ENCODE measurements at places on chromosomes 12 and 14.

DNA sequence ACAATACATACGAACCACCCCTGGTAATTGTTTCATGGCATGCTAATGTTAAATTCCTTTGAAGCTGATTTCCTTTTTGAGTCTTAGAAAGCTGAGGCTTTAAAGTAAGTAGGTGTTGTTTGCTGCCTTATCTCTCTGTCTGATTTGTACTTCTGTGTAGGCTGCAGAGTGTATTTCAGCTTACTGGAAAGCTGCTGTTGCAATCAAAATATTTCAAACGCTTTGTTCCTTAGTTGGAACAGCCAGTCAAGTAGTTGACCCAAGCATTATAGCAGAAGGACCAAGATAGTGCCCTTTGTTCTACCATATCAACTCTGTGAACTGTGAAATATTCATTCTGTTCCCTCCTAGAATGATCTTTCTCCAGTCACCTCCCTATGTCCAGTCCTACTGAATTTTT, 3.1 kb downstream of the PKP2 start:
- DNase-seq: no peak

DNA sequence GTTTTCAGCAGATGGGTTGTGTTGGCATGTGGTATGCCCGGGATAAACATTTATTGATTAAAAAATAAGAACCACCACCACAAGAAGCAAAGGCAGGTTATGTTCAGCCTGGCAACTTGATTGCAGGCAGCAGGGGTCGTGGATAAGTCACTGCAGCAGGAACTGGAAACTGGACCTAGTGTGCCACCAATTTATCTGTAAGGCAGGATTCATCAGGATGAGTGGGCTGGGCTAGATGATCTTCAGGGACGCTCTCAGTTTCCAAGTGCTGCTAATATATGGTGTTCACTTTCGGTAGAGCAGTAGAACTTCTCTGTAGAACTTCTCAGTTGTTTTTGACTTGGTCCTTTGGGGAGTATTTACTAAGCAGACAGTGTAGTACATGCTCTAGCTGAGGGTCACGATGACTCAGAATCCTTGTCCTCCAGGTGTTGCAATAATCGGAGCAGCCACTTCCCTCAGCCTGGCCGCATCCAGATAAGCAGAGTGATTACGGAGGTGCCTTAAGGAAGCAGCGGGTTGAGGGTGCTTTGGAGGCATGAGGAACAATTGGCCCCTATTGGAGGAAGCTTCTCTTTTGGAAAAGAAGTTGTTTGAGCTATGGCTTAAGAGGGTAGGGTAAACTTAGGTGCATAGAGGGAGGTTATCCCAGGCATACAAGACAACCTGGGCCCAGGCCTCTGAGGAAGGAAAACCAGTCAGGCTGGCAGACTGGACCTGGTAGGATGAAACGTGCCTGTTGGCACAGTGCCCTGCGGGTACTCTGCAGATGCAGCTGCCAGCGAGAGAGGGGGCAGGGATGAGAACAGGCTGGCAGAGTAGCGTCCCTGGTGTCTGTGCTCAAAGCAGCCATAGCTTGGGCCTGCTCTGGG, 104.0 kb downstream of the GPR135 start:
- no peak for DNase-seq

DNA sequence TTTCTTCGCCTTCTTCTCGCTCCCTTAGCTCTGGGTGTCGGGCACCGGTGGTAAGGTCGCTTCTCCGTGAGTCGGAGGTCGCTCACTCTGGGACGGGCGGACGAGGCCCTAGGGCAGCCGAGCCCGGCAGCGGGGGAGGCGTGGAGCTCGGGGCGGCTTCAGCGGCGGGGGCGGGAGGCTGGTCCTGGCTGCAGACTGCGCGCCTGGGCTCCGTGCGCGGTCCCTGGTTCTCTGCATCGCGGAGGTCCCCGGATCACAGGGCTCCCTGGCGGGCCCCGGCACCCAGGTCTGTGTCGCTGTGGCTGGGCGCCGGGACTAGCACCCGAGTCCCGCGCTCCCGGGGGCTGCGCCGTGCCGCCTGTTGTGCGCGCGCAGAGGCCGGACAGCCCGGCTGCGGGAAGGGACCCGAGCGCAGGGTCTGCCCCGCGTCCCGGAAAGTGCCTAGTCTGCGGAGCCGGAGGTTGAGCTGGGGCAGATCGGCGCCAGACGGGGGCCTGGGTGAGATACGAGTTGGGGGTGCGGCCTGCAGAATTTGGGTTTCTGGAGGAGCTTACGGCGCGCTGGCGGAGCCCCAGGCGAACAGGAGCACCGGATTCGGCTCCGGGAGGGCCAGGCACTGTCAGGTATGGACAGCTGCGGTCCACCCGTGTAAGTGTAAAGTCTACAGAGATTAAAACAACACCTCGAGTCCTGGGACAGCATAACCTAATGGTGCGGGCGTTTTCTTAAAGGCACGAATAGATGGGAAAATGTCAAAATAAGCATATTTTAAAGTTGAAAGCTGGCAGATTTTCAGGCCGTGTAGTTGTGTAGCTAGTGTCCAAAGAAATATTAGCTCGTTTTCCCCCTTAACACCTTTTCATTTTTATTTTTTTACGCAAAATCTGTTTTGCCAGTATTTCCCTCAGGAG, 713 bp downstream of the FRMD6 start:
- DNase-seq: no peak

GRCh38 chr12:53781228-53781801, 29.5 kb upstream of the CISTR start:
- DNase-seq: no peak

GRCh38 chr12:131608740-131609690, 101.9 kb upstream of the SFSWAP start:
- DNase-seq: no peak

DNA sequence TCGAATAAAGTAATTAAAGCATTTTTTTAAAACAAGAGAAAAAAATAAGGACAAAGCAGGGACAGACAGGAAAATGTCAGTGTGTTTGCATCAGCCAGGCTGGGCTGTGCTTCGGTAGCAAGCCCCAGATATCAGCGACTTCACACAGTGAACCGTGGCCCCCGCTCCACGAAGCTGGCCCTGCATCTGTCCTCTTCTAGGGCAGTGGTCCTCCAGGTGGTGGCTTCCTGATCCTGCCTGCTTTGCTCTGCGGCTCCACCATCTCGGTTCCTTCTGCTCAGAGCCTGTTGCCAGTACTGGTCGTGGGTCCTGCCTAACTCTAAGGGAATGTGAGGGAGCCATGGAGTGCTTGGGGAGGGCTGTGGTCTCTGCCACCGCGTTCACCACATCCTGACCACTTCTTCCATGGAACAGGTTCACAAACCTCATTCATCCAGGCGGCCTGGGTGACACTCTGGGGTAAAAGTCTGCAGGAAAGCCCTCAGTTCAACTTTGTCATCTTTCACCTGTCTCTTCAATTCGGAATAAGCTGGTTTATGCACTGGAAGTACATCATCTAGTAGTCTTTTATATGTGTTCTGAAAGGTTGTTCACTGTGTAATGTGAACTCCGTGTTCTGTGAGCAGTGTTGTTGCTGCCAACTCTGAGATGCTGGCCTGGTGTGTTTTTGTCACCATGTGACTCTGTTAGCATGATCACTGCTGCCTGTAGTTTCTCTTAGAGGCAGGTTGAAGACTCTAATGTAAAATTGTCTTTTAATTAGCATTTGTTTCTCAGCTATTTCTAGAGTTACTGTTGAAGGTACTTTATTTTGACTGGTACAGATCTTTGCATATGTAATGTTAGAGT, 47.9 kb downstream of the ANKRD9 start:
- no peak for DNase-seq

GRCh38 chr14:68822132-68822651, 29.3 kb upstream of the ZFP36L1 start:
- DNase-seq: no peak

- DNase-seq: no peak
Measured at GRCh38 chr12:124008595-124008994, 35.6 kb downstream of the ZNF664 start.

DNA sequence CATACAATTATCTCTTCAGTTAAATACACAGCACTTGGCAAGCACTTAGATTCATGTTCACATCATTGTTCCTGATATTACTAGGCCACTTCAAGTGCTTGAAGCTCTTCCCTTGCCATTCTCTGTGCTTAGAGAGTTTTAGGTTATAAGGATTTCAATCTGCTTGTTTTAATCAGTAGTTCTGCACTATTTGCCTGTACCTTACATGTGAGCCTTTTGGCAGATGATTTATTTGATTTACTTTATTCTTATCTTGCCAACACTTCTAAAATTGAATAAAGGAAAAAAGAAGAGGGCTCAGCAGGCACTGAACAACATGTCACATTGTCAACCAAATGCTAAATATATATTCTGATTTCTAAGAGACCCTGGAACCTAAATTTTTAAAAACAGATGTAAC, 363.8 kb upstream of the USP15 start:
- no peak for DNase-seq

- DNase-seq: no peak
Measured at GRCh38 chr14:64123241-64123822, 170.8 kb downstream of the ESR2 start.

- no peak for DNase-seq
Measured at GRCh38 chr12:5140190-5140589, 96.5 kb downstream of the KCNA5 start.

DNA sequence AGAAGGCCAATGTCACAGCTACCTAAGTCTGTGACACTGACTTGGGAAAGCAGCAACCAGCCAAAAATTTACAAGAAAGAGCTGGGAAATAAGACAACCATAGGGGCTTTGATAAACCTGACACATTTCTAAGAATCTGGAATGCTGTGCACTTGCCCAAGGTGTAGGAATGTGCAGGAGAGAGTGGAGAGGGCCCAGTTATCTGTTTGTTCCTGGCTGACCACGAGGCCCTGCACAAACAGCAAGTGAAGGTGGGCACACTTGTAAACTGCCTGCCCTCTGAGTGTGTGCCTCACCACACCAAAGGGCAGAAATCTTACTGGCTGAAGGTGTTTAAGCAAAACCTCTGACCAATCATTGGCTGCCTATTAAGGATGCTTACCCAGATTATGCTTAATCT, 27.3 kb downstream of the DLK1 start:
- no peak for DNase-seq

- DNase-seq: no peak
Measured at GRCh38 chr14:39212693-39213092, 21.0 kb upstream of the MIA2 start.

DNA sequence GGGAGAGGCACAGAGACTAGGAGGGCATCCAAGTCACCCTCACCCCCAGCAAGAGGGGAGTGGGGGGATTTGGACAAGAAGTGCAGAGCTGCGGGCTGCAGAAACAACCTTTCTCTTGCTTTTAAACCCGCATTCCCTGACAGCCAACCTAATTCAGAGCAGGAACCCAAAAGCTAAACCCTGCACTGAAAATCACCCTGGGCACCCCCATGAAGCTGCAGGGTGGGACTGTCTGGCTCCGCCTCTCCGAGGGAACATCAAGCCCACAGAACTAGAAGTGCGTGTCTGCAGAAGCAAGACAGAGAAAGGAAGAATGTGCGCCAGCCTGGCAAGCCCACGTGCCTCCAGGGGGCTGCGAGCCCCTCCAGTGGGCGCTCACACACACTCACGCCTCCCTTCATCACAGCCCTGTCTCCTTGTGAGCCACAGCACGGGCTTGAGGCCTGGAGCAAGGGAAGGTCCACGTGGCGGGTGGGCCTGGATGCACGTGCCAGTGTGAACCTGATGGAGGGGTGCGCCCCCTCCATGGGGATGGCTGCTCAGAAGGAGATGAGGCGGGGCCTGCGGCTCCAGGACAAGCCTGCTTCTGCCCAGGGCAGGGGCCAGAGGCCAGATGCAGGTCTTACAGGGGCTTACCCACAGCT, 27.8 kb upstream of the PNMA1 start:
- DNase-seq: no peak

DNA sequence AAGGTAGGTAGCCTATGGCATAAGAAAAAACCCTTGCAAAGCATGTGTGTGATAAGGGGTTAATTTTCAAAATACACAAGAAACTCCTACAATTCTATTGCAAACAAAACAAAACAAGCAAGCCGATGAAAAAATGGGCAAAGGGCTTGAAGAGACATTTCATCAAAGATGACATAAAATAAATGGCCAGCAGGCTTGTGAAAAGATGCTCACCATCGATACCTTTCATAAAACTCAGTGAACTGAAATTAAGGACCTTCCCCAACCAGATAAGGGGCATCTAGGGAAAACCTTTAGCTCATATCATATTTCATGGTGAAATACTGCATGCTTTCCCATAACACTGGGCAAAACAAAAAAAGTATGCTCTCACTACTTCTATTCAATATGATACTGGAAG, 131.2 kb downstream of the PPM1H start:
- DNase-seq: no peak

- no peak for DNase-seq
Measured at GRCh38 chr12:90151491-90152015, 442.9 kb upstream of the ATP2B1 start.

DNA sequence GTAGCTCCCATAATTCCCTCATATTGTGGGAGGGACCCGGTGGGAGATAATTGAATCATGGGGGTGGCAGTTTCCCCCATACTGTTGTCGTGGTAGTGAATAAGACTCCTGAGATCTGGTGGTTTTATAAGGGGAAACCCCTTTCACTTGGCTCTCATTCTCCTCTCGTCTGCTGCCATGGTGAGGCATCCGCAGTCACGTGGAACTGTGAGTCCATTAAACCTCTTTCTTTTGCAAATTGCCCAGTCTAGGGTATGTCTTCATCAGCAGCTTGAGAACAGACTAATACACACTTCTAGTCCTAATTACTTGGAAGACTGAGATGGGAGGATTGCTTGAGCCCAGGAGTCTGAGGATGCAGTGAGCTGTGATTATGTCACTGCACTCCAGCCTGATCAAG, 64.4 kb downstream of the TMX1 start:
- DNase-seq: no peak

GRCh38 chr14:99718031-99718810, 34.1 kb downstream of the CYP46A1 start:
- no peak for DNase-seq

- no peak for DNase-seq
Measured at GRCh38 chr12:25816637-25817036, 141.8 kb upstream of the RASSF8 start.
